Stimulated activated CD8-positive, alpha-beta memory T cell treated with anti-CD3 and anti-CD28 coated beads, Interleukin-12 subunit alpha, Interleukin-12 subunit beta, amount 100 ng/mL, for 1 hour (primary cell): ENCODE measurements at places on chromosomes 12 and 14.

DNA sequence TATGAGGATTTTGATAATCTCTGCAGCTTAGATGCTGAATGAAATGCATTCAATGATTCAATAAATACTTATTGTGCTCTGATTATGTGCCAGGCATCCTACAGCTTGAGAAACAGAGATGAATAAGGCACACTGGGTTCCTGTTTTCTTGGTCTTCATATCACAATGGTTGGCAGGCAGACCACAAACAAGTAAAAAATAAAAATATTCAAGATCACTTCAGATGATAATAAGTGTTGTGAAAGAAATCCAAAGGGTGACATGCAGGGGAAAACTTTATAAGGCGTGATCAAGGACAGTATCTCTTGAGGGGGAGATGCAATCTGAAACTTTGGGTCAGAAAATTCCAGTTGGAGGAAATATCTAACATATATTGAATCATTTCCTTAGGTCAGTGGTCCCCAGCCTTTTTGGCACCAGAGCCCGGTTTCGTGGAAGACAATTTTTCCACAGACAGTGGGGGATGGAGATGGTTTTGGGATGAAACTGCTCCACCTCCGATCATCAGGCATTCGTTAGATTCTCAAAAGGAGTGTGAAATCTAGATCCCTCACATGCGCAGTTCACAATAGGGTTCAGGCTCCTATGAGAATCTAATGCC lies 73.7 kb upstream of the RAP1B start:
- DNase-seq, result no peak

GRCh38 chr14:56331592-56332216 lies 213.5 kb downstream of the PELI2 start:
- no peak for DNase-seq

DNA sequence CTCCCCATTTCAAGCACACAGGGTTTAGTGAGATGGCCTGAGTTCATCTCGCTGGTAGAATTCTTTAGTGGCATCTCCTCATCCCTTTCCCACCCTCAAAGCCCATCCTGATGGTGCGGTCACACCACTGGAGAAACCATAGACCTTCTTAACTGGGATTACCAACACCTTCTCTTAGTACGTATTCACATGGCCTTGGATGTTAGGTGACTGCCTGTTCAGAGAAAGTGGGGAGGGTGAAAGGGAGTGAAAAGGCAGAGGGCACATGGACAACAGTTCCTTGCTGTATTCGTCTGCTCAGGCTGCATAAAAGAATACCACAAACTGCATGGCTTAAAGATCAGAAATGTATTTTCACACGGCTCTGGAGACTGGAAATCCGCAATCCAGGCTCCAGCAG lies 306.1 kb downstream of the ZFP36L1 start:
- no peak for DNase-seq

DNA sequence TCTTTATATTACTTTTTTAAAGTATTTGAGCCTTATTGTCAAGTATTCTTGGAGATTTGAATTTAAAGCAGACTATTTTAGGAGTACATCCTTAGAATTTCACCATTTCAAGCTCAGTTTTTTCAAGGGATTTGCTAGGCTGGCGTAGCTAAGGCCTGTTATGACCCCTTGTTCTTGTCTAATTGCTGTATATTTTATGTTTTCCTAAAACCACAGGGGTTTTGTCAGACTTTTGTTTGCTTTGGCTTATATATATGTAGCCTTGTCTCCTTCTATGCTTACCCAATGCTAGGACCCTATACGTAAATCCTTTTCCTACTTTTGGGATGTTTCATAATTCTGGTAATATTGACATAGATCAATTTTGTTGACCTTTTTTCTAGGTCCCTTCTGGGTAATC lies 147.0 kb upstream of the SYT10 start:
- no peak for DNase-seq

GRCh38 chr14:65780566-65780965 lies 368.0 kb downstream of the FUT8 start:
- no peak for DNase-seq

GRCh38 chr12:45667761-45668160 lies 61.7 kb upstream of the ARID2 start:
- no peak for DNase-seq

GRCh38 chr12:115694564-115694963 lies 582.9 kb downstream of the MED13L start:
- DNase-seq, result no peak

DNA sequence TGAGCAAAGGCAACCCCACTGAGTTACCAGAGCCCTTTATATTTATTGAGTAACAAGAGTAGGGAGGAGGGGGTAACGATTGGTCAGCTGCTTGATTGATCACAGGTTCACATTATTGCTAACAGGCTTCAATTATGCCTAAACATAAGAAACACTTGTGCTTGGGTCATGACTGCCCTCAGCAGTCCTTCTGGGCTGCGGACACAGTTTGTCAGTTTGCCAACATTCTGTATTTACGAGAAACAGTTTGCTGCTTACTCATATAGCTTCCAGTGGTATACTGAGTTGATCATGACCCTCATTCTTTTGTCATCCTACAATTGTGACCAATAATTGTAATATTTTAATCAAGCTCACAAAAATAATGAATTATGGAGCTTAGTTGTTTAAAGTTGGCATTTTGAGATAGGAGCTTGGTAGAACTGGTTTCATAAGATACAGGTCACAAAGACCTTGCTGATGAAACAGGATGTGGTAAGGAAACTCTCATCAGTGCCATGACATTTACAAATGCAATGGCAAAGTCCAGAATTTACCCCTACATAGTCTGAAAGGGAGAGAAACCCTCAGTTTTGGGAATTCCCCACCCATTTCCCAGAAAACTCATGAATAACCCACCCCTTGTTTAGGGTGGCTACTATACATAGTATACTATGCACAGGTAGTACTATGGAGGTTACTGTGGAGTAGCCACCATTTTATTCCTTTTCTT lies 1421.0 kb upstream of the FLRT2 start:
- DNase-seq, result no peak

- no peak for DNase-seq
Observed at GRCh38 chr12:69548687-69549086, 36.6 kb upstream of the CCT2 start.

- no peak for DNase-seq
Observed at GRCh38 chr12:74918291-74918690, 291.3 kb downstream of the KCNC2 start.

DNA sequence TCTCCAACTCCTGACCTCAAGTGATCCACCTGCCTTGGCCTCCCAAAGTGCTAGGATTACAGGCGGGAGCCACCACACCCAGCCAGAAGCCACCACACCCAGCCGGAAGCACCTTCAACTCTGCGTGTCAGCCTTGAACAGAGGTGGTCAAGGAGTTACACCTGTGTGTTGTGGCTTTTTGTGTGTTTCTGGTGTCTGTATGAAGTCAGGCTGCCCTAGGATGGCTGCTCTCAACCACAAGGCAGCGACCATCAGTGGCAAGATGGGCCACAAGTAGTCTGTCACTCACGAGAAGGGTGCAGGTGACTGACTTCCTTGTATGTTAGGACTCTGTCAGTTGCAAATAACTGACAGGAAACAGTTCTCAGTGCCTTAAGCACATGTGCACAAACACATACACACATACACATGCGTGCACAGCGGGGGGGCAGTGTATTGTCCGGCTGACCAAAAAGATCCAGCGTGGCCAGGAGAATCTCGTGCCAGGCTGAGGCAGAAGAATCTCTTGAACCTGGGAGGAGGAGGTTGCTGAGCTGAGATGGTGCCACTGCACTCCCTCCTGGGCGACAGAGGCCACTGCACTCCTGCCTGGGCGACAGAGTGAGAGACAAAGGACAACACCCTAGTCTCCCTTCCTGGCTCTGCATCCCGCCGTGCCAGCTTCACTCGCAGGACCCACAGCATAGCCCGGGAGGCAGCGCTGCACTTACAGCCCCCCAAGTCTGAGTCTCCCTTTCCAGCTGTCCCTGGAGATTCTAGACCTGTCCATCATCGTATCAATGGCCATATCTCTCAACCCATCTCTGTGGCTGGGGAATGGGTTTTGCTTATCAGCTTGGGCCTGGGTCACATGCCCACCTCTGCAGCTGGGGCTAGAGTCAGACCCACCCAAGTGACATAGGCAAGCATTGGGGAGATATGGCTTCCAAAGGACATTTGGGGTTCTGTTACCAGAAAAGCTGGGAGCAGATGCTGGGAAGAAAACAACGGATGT lies 13.7 kb downstream of the P2RX4 start:
- no peak for DNase-seq

GRCh38 chr12:104604070-104604994 lies 147.6 kb downstream of the CHST11 start:
- DNase-seq, result peak; percentile 28

DNA sequence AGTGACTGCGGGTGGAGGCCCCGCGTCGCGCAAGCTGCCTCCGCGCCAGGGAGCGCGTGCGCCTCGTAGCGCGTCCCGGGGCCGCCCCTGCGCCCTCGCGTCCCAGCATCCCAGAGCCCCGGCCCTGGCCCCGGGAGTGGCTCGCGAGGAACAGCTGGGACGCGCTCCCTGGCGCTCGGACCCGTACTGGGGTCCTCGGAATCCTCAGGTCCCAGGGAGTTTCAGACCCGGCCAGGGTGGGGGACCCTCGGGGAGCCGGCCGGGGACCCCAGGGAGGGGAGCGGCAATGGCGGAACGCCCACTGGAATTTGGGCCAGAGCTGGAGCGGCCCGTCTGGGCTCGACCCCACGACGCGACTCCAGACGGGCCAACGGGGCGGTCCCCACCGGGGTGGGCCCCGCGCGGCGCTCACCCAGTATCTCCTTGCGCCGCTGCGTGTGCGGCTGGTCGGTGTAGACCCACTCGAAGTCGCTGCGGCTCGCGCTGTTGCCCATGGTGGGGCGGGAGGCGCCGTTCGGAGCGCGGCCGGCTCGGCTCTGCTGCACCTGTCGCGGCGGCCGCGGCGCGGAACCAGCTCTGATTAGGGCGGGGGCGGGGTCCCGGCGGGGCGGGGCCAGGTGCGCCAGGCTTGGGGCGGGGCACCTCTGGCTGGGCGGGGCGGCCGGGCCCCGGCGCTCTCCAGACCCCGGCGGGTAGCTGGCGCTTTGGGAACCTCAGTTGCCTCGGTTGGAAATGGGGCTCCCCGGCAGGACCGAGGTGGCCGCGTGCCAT lies at the start of gene DEGS2:
Gene DEGS2, minus strand, starts transcription at position 552 of the 771 bp plus-strand sequence. Its CDS starts 58 bp downstream, at position 494.
- peak; percentile 25 for DNase-seq

DNA sequence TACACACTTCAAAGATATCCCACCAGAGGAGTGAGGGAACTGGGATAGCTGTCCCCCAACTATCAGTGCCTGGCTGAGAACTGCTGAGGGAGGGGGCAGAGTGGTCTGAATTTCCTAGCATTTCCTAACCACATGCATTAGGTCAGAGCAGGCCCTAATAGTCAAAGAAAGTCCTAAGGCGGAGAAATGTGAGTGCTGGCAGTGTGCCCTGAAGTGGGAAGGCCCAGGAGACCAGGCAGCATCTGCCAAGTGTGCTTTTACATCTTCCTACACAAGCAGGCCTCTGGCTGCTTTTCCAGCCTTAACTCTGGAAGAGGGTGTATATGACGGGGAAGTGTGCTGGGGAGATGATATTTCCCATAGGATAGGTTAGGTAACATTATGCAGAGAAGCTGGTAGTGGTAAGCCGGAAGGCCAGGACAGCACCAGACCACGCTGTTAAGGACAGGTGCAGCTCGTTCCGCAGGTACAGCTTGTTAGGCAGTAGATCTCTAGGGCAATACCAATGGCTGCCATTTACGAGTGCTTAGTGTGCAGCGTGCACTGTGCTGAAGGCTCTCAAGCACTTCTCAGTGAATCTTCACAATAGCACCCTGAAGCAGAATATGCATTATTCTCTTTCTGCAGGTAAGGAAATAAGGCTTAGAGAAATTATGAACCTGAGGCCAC lies 9.1 kb upstream of the CCDC198 start:
- DNase-seq, result no peak

GRCh38 chr12:3747543-3747942 lies 5.4 kb downstream of the CRACR2A start:
- no peak for DNase-seq

GRCh38 chr12:109719123-109720022 lies 5.7 kb downstream of the FAM222A start:
- DNase-seq, result no peak

GRCh38 chr14:102200690-102201352 lies 61.1 kb downstream of the WDR20 start:
- no peak for DNase-seq

GRCh38 chr14:65312859-65313258 lies 99.7 kb upstream of the FUT8 start:
- DNase-seq, result no peak

DNA sequence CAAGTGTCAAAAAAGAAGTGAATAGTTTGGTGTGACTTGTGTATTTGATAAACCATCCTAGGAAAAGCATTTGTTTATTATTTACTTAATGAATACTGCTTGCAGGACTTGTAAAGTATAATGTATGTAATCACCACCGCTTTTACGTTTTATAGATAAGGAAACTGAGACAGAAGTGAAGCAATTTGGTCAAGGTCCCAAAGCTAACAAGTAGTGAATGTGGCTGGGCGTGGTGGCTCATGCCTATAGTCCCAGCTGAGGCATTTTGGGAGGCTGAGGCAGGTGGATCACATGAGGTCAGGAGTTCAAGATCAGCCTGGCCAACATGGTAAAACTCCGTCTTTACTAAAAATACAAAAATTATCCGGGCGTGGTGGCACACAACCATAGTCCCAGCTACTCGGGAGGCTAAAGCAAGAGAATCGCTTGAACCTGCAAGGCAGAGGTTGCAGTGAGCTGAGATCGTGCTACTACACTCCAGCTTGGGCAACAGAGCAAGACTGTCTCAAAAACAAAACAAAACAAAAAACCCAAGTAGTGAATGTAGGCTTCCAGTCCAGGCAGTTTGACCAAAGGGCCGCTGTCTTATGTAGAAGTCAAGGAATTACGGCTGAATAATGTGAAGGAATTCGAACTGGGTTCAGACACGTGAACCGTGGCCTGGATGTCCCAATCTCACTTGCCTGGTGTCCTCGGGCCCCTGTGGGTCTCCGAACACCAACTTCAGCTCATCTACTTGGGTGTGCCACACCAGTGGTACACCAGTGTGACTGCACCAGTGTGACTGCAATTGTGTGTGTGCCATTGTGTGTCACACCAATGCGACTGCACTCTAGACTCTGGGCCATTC lies 88.3 kb upstream of the MED13L start:
- DNase-seq, result no peak

- DNase-seq, result no peak
Observed at GRCh38 chr12:6861391-6861790, 5.9 kb upstream of the TPI1 start.

GRCh38 chr12:110546339-110546738 lies 36.8 kb downstream of the PPTC7 start:
- no peak for DNase-seq

DNA sequence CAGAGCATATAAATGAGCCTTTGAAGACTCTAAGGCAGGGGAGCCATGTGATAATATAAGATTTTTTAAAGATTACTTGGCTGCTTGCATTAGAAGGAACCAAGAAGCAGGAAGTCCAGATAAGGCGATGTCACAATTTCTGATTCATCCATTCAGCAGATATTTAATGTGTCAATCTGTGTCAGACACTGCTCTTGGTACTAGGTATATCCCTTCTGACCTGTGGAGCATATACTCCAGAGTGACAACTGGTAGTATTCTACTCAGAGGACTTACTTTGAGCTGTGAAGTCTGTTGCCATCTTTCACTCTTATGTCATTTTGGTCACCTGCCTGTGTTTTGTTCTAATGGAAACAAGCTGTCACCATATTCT lies 10.7 kb downstream of the EID3 start:
- no peak for DNase-seq

- DNase-seq, result no peak
Observed at GRCh38 chr12:68237619-68238018, 12.0 kb upstream of the IL26 start.

- DNase-seq, result no peak
Observed at GRCh38 chr14:103294091-103294490, 39.9 kb upstream of the EIF5 start.

- no peak for DNase-seq
Observed at GRCh38 chr14:61406675-61407074, 85.3 kb downstream of the PRKCH start.
